ENCODE measurements at places on chromosomes 4 and X.

- DNase-seq, result no peak
Observed at GRCh38 chrX:32448945-32449344, 762.4 kb downstream of the DMD start.

DNA sequence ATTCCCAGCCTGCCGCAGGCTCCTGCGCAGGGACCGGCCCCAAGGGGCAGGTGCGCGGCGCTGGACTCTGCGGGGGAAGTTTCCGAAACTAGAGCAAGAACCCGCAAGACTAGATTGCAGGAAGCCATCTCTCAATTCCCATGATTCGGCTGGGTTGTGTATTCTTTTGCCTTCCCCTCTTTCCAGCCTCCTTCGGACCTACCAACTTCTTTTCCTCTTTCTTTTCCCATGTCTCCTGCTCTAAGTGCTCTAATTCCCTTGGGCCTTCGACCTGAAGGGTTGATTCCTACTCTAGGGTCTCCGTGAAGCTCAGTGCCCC, 645 bp upstream of the OPHN1 start:
- no peak for DNase-seq

GRCh38 chr4:185404031-185404430, 7.4 kb downstream of the ANKRD37 start:
- no peak for DNase-seq

DNA sequence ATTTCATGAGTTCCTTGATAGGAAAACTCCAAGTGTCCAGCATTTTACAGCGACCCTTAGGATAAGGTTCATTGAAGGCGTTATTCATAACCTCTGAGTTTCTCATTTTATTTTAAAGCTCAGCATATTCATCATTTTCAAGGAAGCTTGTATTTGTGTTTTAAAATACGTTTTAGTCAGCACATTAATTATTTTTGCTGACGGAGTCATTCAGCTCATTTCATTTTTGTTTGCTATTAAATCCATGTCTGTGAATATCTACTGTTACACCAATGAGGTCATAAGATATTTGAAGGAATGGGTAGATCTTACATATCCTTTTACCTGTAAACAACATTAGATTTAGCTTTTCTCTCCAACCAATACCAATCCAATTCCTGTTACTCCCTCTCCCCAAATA, 1766.3 kb upstream of the PCDH10 start:
- DNase-seq, result no peak

DNA sequence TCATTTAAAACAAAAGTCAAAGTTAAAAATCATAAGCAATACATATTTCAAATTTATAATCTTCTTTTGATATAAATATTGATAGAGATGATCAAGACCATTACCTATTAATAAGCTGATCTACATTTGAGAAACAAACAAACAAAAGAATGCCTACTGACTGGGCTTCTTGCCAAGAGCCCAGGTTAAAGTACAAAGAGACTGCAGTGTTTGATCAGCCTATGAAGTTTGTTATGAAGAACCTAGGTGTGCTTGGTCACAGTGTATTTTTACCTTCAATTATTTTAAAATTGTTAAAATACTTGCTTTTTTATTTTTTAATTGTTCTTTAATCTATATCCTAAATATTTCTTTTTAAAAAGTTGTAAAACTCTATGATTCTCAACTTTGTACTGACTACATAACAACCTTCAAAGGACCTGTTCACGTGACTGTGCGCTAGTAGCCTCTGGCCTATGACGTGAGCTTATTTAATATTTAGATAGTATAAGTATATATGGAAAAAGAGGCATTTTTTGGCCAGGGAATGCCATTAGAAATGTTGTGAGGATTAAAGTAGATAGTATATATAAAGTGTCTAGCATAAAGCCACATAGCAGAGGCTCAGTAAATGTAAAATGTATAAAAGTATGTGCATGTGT, 11.4 kb upstream of the SLC39A8 start:
- no peak for DNase-seq

DNA sequence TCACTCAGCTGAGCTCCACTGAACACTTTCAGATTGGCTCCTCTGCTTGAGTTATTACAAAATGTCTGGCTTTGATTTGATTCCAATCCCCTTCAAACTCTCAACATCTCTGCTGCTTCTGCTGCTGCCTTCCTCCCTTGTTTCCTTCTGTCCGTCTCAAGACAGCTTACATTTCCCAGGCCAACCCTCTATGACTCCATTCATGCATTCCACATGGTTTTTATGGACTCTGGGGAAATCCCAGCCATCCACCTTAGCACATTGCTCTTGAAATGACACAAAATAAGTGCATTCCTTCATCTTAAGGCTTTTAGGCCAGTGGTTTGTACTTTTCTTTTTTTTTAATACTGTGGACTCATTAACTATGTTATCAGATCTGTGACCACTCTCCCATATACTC, 68.5 kb upstream of the TMEM164 start:
- DNase-seq, result no peak

- DNase-seq, result no peak
Observed at GRCh38 chr4:185204238-185204910, 574 bp upstream of the CFAP97 start.

DNA sequence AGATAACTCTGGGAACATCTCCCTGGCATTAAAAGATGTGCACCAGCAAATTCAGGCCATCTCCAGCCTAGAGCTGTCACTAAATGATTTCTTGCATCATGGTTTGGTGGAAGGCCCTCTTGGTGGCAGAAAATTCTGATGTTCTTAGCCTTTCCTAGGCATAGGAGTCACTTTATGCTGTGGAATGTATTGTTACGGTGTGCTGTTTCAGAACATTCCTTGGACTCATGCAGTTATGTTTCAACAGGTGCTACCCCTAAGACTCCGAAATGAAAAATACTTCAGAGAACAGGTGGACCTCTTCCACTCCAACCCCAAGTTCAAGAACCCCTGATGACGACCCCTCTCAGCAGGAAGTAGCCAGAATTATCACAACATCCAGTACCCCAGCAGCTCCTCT, 20.3 kb upstream of the PAPSS1 start:
- no peak for DNase-seq

Measured in CD4-positive, alpha-beta T cell (primary cell).